ENCODE measurements at places on chromosomes 7 and 10.

- no peak for DNase-seq
These were observed 183.3 kb downstream of the SEMA3E start for GRCh38 chr7:83465643-83466042.

DNA sequence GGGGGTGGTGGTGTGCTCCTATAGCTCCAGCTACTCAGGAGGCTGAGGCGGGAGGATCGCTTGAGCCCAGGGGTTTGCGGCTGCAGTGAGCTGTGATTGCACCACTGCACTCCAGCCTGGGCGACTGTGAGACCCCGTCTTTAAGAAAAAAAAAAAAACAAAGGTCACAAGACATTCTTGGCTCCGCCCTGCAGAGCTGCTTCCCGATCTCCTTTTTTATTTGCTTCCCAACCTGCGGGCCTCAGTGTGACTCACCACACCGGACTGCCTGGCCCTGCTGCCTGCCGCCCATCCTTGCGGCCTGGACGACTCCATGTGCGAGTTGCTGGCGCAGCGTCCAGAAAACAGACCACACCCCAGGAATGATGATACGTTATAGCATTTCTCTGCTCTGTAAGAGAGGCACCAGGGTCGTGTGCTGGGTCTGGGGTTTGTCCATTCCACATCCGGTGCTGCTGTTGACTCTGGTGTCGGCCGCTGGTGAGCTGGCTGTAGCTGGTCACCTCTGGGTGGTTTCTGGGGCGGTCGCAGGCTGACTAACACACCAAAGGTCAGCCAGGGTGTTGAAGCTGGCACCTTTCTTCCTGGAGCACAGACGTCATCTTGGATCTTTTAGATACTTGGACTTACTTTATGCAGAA, 123.6 kb downstream of the TCF7L2 start:
- no peak for DNase-seq

DNA sequence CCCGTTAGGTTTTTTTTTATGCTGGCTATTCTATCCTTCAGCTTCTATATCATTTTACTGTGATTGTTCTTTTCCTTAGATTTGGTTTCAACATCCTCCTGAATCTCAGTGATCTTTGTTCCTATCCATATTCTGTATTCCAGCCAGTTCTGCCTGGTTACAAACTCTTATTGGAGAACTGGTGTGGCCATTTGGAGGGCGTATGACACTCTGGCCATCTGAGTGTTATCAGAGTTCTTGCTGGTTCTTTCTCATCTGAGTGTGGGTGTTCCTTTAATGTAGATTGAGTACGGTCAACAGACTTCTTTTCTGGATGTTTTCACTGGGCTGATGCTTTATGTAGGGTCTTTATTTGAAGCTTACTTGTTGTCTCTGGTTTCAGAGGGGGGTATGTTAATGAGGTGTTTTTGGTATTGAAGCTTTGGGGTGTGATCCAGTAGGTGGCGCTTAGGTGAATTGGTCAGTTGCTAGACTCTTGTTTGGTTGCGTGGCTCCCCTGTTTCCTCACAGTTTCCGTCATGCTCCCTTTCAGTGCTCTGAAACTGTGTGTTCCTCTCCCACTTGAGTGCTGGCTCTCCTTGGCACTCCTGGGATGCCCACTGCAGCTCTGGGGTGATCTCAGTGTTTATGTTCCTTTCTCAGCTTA, 80.7 kb downstream of the FANK1 start:
- no peak for DNase-seq

DNA sequence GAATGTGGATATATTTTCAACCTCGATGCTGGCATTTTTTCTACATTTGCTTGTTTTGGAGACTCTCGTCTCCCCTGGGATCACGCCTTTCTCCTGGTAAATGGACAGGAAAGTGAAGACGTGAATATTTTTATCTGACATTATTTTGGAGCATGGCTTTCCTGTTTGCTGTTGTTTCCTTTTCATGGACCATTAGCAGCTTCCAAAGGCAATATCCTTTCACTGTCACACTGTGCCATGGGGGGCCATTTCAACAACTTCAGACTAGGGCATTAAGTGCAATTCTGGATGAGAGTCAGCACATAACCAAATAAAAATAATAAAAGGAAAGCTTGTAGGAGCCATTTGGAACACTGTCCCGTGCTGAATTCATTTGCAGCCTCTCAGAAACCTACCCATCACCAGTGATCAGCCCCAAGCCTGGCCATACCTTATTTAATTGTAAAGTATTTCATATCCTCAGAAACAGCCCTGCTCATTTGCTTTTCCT, 75.9 kb upstream of the NEUROD6 start:
- no peak for DNase-seq

DNA sequence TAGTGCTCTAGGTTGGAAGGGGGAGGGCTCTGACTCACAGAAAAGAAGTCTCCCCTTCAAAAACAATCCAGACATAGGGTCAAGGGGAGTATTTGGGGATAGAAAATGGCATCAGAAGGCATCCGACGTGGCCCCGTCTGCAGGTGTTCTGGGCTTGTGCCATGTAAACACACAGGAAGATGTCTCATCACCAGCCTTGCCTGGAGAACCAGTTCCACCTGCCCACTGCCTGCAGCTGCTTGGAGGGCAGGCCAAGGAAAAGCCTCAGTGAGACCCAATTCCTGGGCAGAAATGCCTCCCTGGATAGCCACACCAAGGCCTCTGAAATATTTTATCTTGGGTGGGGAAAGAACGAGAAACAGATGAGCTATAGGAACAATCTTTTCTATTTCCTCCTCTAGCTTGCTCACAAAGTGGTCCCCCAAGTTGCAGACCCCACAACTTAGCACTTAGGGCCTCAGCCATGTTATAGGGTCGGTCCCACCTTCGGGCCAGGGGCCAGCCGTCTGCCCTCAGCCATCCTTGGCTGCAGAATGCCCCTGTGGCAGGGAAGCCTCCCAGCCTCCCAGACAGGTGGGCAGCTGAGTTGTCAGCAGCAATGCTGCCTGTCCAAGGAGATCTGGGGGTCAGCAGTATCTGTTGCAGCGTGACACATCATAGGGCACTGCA, 54.3 kb upstream of the ECHDC3 start:
- DNase-seq, result no peak

DNA sequence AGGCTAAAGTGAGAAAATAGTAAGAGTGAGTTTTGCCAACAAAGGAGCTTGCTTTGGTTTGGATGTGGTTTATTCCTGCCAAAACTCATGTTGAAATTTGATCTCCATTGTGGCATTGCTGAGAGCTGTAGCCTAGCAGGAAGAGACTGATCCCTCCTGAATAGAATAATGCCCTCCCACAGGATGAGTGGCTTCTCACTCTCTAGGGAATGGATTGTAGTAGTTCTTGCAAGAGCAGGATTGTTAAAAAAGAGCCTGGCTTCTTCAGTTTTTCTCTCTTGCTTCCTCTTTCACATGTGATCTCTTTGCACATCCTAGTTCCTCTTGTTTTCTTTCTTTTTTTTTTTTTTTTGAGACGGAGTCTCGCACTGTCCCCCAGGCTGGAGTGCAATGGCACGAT, 34.4 kb downstream of the ASAH2 start:
- DNase-seq, result peak; percentile 48

- DNase-seq, result peak; percentile 72
These were observed 145.3 kb upstream of the PRSS1 start for GRCh38 chr7:142603870-142604448.

DNA sequence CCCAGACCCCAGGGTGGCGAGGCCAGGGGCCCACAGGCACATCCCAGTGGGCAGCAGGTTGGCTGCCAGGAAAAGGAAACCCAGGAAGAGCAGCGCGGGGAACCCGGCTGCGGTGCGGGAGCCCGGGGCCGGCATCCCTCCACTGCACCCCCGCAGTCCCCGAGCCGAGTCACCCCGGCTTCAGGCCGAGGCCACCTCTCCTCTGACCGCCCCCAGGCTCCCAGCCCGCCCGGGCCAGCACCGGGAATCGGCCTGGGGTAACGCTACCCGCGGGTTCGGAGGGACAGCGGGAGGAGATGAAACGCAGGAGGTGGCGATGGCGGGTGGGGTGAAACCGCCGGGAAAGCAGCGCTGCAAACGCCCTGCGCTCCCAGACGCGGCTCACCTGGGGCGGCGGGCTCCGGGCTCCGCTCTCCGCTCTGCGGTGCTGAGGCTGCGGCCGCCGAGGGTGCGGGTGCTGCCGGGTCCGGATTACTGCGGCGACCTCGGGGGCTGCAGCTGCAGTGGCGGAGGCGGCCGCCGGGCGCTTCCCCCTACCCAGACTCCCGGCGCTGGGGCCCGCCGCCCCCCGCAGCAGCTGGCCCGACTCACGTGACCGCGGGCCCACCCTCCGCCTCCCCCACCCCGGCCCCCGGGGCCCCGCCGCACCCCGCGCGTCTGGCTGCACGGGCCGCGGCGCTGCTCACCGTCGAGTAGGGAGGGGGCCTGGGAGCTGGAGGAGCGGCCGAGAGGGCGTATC, at the start of gene SCRN1:
TSS of gene SCRN1 (minus strand) at position 545 of the 739 bp plus-strand sequence. CDS start 20,734 bp downstream, outside the sequence.
- DNase-seq, result peak; percentile 61

DNA sequence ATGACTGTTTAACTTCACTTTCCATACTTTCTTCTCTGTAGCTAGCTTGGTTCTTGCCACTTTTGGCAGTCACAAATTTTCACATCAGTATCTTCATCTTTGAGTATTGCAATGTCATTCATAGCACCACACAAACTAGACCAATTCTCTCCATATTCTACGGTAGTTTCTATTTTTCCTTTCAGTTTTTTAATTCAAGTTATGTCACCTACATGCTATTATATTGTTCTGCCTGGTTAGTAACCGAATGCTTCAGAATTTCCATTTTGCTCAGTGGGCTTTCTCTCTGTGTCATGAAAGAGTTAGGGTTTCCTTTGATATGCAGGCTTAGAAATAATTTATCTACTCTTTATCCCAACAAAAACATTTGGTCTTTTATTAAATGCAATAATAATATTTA, 896.5 kb downstream of the GATA3 start:
- no peak for DNase-seq

- no peak for DNase-seq
These were observed 1519.6 kb downstream of the REEP3 start for GRCh38 chr10:65040796-65041195.

GRCh38 chr7:122889116-122889515, 2.9 kb upstream of the CADPS2 start:
- DNase-seq, result no peak

GRCh38 chr7:136853654-136854053, 14.8 kb upstream of the CHRM2 start:
- no peak for DNase-seq

DNA sequence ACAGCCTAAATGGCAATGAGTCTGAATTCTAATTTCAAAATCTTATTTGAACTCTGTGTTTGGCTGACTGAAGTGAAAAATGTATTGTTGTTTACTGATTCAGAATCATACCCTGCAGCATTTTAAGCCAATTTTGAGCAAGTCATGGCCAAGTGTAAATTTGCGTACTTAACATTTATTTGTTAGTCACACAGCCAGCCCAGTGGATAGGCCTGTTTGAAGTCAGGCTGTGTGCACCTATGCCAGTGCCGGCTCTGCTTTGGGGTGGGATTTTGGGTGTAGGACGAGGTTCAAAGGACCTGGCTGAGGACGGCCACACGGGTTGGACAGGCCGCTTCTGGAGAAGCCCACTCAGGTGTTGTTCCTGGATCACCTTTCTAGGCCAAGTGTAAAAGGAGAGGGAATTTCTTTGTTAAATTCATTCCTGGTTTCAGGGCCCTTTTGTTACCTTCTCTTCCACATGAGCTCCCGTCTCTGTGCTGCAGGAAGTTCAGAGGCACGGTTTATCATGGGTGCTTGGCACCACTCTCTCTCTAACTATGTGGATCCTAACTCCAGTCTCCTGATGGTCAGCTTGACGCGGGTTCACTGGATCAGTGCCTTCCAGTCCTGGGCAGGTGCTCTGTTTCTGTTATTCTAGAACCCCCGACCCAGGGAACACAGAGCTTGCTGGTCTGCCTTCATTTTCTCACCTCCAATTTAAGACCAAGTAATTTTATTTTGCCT, 84.7 kb downstream of the CCNY start:
- no peak for DNase-seq

DNA sequence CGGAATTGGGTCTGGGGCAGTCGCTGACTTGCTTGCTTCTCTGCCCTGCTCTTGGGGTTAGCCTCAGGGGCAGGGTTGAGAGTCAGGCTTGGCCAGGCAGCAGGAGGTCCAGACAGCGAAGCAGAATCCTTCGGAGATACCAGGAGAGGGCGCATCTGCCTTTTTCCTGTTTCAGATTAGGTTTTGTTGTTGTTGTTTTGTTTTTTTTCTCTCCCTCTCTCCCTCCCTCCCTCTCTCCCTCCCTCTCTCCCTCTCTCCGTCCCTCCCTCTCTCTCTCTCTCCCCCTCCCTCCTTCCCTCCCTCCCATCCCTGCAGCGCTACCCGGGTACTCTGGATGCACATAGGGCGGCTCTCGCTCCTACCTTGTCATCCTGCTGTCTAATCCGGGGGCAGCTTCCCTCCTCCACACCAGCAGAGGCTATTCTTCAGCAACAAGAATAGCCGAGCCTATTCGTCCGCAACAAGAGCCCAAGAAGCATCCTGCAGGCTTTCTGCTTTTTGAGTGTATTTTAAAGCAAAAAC, 758 bp upstream of the OPTN start:
- DNase-seq, result peak; percentile 59

DNA sequence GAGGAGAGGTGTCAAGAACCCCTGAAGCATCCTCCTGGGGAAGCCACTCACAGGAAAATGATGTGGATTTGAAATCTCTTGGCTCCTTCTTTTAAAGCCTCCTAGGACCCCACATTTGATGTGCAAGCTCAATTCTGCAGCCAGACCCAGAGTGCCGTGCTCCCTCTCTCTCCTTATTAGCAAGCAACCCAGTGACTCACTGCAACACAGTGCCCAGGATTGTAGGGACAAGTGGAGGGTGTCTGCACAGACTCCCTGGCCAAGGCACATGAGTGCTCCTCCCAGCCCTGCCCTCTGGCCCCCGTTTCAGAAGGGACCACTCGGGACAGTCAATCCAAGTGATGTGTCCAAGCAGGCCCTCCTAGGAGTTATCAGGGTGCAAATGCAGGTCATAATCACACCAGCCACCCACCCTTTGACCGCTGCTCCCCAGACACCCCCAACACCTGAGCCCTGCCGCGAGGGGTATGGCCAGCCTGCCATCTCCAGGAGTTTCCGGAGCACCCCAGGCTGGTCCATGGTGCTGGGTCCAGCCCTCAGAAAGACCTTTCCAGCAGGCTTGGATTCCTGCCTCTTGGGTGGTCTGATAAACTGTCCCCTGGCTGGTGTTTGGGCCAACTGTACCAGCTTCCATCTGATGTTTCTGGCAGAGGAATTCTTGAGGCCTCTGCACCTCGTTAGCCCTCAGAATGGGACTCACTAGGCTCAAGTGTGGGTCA, 54.5 kb upstream of the CXCL12 start:
- no peak for DNase-seq

GRCh38 chr10:121976607-121977006, 1.6 kb upstream of the NSMCE4A start:
- no peak for DNase-seq

GRCh38 chr10:104307576-104308438, 30.5 kb downstream of the ITPRIP start:
- DNase-seq, result no peak

GRCh38 chr10:107480781-107481180, 316.3 kb upstream of the SORCS1 start:
- DNase-seq, result no peak

Measured in NCI-H1105 treated with DMSO at 0.1 percent for 48 hours (cell line).